ENCODE measurements at places on chromosomes 6 and 20.

DNA sequence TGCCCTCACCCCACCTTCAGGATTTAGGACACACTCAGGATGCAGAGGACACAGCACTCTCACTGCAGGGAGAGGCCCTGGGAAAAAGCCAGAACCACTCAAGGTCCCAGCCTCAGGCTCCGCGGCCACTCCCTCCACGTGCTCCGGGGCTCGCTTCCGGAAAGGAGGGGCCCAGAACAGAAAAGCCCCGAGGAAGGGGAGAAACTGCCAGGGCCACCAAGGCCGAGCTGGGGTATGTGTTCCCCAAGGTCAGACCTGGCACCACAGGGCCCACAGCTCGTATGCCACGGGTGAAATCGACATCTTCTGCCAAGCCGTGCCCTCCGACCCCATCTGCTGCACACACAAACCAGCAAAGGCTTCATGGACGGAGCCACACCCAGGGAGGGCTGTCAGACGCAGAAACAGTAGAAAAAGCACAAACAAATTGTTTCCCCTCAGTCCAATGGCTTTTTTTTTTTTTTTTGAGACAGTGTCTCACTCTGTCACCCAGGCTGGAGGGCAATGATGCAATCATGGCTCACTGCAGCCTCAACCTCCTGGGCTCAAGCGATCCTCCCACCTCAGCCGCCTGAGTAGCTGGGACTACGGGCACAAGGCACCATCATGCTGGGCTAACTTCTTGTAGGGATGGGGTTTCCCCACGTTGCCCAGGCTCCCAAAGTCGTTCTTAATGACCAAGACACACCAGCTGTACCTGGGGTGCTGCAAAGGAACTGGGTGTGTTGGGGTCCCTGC, 33.4 kb downstream of the SLC2A4RG start:
- DNase-seq, result no peak

DNA sequence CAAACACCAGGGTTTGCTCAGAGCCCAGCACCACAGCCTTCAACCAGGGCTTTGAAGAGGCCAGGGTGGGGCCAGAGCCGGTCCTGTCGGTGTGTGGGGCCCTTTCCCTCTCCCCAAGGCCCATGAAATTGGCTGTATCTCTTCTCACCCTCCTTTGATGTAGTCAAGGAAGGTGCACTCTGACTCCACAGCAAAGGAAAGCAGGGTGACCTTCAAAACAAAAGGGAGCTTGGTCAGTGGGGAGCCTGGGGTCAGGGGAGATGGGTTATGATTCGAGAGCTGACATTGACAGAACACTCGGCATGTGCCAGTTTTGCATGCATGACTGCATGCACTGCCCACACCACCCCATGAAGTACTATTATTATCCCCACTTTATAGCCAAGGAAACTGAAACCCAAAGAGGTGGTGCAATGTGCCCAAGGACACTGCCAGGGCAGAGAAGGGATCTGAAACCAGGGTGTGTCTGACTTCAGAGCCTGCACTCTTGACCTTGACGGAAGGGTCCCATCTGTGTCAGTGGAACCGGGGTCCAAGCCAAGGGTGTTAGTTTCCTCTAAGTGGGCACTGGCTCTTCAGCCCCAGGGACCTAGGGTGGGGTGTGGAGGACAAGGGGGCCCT, 55.4 kb downstream of the RAB44 start:
- DNase-seq, result no peak

DNA sequence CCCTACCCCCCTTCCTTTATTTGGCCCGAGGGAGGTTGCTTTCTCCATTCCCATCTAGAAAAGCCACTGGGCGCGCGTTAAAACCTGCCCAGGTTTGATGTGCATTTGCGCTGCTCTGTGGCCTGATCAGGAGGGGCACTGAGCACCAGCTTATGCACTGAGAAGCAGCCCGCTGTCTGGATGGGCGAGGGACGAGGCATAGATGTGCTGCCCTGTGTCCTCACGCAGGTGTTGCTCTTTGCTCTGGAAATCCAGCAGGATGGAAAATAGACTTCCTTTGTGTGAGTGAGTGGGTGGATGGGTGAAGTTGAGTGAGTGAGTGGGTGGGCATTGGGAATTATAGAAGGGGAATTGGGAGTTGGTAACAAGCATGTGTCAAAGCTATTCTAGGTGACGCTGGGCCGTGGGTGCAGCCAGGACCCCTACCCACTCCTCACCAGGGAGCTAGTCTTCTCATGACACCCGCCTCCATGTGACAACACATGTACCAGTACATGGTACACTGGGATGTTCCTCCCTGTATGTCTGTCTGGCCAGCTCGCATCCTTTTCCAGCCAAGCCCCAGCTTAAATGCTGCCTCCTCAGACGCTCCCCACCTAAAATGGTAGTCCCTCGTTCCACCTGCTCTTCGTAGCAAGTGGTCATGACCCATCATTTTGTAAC, 162.6 kb downstream of the DTNBP1 start:
- DNase-seq, result no peak

DNA sequence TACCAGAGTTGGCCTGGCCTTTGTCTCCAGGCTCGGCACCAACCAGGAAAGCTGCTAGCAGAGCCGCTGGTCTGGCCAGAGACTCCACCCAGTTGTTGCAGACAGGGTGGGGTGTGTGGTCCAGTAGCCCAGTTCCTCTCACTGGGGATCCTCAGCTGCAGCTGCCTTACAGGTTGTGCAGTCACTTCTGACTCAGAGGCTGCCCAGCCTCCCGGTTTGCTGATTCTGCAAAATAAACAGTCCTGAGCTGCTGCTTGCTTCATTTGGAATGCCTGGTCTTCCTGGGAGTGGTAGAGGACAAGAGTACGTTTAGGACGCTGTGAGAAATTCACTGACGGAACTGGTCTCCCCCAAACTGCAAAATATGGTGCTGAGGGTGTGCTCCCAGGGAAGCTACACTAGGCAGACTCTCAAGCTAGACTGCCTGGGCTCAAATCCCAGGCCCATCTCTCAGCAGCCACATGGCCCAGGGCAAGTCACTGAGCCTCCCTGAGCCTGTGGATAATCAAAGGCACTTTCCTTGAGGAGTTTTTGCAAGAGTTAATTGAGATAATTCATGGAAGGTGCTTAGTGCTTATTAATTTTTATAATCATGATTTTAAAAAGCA, 246.1 kb downstream of the TFAP2C start:
- DNase-seq, result no peak

GRCh38 chr6:110037726-110038295, 59.7 kb downstream of the GPR6 start:
- DNase-seq, result no peak

GRCh38 chr6:24391756-24392405, 10.9 kb upstream of the MRS2 start:
- DNase-seq, result no peak

GRCh38 chr6:87658516-87658915, 43.5 kb downstream of the AKIRIN2 start:
- no peak for DNase-seq

DNA sequence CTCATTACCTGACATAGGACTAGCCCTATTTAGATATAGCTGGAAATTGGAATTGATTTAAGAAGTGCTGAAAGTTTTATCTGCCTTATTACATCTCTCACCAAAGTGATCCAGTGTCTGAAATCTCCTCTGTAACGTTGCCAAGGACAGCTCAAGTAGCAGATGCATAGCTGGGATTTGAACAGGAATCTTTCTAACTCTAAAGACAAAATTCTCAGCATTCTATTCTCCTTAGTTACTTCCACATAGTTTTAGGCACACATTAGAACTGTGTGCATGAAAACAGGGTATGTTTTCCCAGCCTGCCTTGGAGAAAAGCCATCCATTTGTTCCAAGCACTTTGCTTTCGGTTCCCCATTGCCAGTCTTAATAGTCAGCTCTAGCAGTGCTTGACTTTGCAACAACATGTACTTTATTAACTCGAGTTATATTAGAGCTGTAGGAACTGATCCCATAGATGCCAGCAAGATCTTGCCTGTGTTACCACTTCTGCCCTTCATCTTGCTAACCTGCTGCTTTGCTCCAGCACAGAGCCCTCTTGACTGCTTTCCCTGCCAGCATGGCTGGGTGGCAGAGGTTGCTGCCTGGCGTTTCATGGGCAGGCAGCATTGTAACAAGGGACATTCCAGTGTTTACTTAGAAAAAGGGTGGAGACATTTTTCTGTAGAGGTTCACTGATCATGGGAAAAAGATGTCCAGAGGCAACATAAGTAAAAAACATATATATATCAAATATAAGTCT, 56.1 kb upstream of the STMND1 start:
- DNase-seq, result no peak

DNA sequence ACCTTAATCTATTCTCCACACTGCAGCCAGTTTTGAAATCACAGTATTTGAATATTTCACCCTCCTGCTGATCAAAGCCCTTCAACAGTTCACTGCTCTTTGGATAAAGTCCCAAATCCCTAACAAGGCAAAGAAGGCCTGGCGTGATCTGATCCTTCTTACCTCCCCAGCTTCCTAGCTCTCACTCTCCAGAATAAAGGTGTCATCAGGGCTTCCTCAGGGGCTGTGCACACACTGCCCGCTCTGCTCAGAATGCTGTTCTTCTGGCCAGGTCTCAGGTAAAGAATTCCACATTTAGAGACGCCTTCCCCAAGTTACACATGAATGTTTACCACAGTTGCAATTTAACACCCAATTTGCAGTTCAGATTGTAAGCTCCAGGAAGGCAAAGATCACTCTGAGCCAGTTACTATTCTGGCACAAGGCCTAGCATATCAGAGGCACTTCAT, 58.9 kb upstream of the MCM9 start:
- no peak for DNase-seq

GRCh38 chr20:35883778-35884540, 70.3 kb downstream of the SCAND1 start:
- DNase-seq, result peak; percentile 92

DNA sequence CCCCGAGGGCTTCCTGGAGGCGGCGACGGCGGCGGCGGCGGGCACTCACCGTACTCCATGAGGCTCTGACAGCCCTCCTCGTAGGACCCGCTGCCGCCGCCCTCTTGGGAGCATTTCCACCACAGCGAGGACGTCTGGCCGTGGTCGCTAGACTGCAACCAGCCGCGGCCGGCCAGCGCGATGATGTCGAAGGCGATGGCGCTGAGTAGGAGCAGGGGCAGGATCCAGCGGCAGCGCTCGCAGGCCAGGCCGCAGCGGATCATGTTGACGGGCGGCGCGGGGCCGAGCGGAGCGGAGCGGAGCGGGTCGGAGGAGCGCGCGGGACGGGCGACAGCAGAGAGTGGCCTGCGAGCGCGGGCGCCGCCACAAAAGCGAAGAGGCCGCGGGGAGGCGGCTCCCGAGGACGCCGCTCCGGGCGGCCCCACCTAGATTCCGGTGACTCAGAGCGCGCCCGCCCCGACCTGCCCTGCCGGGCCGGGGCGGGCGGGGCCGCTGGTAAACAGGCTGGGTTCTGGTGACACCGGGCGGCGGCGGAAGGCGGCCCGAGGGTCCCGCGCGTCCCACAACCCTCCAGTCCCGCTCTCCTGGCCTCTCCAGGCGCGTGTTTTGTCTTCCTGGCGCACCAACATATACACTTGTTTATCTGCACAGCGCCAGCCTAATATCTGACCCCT, at the start of gene PERP:
TSS of gene PERP (minus strand) at position 342 of the 674 bp plus-strand sequence. CDS start at position 263, 79 bp downstream.
- DNase-seq, result peak; percentile 65

DNA sequence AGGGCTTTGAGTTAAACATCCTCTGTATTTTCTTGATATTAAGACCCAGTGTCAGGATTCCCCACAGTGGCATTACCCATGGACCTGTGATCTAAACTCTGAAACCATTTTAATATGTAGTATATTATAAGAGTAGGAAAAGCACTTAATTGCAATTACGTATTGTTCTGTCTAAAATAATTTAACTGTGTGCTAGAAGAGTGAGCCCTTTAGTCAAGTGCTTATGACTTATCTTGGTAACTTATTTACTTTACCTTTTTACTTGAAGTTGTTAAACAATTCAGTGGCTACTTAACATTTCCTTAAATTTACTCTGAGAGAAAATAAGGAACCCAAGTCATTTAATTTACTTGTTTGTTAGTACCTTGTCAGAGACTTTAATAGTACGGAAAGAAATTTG, 173.6 kb downstream of the CDKAL1 start:
- DNase-seq, result no peak

- no peak for DNase-seq
These were observed 2.2 kb upstream of the RAB44 start for GRCh38 chr6:36695414-36695813.

GRCh38 chr6:93423542-93423941, 4.2 kb upstream of the EPHA7 start:
- DNase-seq, result no peak

- no peak for DNase-seq
These were observed 41.7 kb downstream of the COL19A1 start for GRCh38 chr6:69907981-69908498.

Measured in right atrium auricular region (tissue), 2 donors.